ENCODE measurements at places on chromosomes 16 and 17.

GRCh38 chr16:50702725-50703124 lies 9.3 kb downstream of the NOD2 start:
- H3K4me3 ChIP-seq = no peak overlapping the region
- no peak for DNase-seq
- H3K36me3 ChIP-seq = peaks cover 20% of the 10 kb centered on the region
- no peak overlapping the region for H3K27ac ChIP-seq

DNA sequence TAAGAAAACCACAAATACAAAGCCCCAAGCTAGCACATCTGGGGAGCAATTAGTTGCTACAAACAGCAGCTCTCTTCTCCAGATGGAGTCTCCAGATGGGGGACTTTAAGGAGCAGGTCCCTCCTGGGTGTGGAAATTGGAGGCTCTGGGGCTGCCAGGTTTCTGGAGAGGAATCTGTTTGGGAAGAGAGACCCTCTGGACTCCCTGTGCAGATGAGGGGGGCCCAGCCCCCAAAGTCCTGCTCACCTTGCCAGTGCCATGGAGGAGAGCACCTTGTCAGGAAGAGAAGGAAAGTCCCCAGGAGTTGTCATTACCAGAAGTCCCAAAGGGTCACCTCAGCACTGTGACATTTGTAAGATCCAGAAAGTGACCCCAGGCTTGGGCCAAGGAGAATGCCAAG lies 14.8 kb downstream of the TEKT5 start:
- H3K36me3 ChIP-seq = no peaks in the 10 kb centered on the region
- no peak for DNase-seq
- H3K27me3 ChIP-seq = peaks cover 6% of the 10 kb centered on the region

- no peak for DNase-seq
- H3K27me3 ChIP-seq = no peaks in the 10 kb centered on the region
- H3K4me1 ChIP-seq = no peaks in the 10 kb centered on the region
Measured at GRCh38 chr16:79836144-79836543, 235.6 kb upstream of the MAF start.

- peaks cover 18% of the 10 kb centered on the region for H3K4me1 ChIP-seq
- H3K27me3 ChIP-seq = no peaks in the 10 kb centered on the region
- H3K4me3 ChIP-seq = no peak overlapping the region
- H3K36me3 ChIP-seq = peaks cover 19% of the 10 kb centered on the region
- no peak for DNase-seq
Measured at GRCh38 chr16:89431158-89431584, 59.2 kb downstream of the ANKRD11 start.

DNA sequence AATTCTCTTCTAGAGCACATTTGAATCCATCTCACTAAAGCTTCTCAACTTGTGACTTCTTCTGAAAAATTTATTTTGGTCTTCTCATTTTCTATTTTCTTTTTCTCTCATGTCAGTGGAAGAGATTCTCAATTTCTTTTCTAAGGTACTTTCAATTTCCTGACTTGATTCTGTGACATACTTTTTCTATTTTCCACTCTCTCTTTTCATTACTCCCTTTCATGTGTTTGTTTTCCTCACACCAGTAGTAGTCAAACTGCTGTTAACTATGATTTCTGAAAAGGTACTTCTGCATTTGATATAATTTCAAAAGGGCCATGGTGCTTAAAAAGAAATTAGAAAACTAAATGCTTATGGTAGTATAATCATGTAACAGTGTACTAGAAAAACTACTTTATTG lies 41.9 kb downstream of the NFAT5 start:
- H3K27me3 ChIP-seq = no peaks in the 10 kb centered on the region
- peaks cover 5% of the 10 kb centered on the region for H3K36me3 ChIP-seq
- peak overlapping the region; percentile 76 for H3K27ac ChIP-seq
- no peak for DNase-seq
- H3K4me1 ChIP-seq = peaks cover 21% of the 10 kb centered on the region

DNA sequence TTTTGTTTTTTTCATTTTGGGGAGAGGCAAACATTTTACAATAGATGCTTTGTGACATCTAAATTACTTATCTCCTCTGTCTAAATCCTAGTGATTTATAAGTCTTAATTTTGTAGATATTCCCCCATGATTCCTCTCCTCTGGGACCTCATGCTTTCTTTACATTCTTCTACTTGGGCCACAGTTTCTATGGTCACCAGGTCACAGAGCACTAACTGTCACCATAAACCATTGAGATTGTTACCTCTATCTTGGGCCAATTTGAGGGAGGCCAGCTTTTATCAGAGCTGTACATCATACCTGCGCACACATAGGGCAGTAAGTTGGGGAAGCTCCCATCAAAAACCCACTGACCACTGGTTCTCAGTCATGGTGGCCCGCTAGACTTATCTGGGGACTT lies 582.1 kb upstream of the SALL1 start:
- H3K27ac ChIP-seq = no peak overlapping the region
- DNase-seq = no peak
- no peaks in the 10 kb centered on the region for H3K27me3 ChIP-seq
- no peaks in the 10 kb centered on the region for H3K36me3 ChIP-seq

GRCh38 chr16:89363621-89364393 lies 126.6 kb downstream of the ANKRD11 start:
- H3K4me1 ChIP-seq = peaks cover 90% of the 10 kb centered on the region
- H3K27ac ChIP-seq = peak overlapping the region; percentile 78
- DNase-seq = peak; percentile 59

DNA sequence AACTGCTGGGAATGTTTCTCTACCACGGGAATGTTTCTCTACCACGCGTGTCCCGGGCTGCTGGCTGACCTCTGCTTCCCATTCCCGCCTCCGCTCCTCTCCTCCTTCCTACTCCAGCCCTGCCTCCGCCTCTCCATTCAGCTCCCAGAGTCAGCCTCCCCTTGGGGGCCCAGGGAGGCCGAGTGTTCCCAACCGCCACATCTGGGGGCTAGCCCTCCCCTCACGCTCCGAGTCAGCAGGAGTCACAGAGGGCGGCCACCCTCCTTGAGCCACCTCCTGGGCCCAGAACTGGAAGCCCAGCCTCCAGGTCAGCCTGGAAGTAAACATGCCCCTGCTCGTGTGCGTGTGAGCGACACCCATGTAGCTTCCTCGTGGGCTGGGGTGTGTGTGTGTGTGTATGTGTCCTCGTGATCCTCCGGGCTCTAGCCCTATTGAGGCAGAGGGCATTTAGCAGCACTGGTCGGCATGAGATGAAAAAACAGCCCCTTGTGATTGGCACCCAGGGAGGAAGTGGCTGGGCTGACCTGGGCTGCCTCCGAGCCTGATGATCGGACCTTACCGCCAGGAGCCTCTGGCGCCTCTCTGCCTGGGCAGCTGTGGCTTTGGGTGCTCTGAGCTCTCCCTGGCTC lies 7.3 kb downstream of the CYGB start:
- DNase-seq = no peak
- no peak overlapping the region for H3K27ac ChIP-seq
- peaks cover 15% of the 10 kb centered on the region for H3K4me1 ChIP-seq
- H3K36me3 ChIP-seq = no peaks in the 10 kb centered on the region

DNA sequence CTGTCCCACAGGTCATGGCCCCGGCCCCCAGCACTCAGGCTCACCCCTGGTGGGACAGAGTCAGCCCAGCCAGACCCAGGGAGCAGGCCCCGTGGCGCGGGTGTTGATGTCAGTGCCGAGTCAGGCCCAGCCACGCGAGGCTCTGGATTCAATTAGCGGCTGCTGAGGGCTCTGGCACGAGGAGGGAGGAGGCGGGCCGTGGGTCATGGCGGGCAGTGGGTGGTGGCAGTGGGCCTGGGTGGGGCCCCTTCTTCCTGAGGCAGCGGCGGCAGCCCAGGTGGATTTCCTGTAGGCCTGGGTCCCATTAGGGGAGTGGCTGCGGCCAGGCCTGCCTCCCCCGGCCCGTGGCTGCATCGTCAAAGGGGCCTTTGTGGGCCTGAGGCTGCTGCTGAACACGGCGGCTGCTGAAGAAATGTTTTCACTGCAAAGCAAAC lies 12.9 kb downstream of the VASN start:
- no peak for DNase-seq
- no peak overlapping the region for H3K4me3 ChIP-seq
- H3K36me3 ChIP-seq = peaks cover 19% of the 10 kb centered on the region
- no peaks in the 10 kb centered on the region for H3K27me3 ChIP-seq
- no peak overlapping the region for H3K27ac ChIP-seq
- H3K4me1 ChIP-seq = no peaks in the 10 kb centered on the region

DNA sequence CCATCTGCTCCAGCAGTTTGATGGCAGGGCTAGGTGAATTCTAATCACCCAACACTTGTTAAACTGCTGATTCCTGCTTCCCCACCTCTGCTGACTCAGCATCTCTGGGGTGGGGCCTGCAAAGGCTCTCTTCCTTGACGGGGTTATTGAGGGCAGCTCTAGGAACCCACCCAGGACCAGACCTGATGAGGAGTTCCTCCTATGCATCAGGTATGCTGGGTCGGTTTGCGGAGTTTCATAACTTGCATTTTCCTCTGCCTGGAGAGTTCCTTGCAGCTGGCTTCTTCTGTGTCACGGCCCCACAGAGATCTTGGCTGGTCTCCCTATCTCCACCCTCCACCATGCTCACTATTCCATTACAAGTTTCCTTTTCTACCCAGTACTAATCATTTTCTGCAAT lies 93.4 kb upstream of the CCL2 start:
- H3K4me3 ChIP-seq = no peak overlapping the region
- no peak overlapping the region for H3K27ac ChIP-seq
- no peaks in the 10 kb centered on the region for H3K36me3 ChIP-seq
- DNase-seq = no peak
- no peaks in the 10 kb centered on the region for H3K4me1 ChIP-seq

- no peak for DNase-seq
- H3K4me3 ChIP-seq = no peak overlapping the region
- H3K36me3 ChIP-seq = peaks cover 1% of the 10 kb centered on the region
- no peaks in the 10 kb centered on the region for H3K27me3 ChIP-seq
- no peaks in the 10 kb centered on the region for H3K4me1 ChIP-seq
Measured at GRCh38 chr17:13940858-13941665, 128.2 kb upstream of the COX10 start.

DNA sequence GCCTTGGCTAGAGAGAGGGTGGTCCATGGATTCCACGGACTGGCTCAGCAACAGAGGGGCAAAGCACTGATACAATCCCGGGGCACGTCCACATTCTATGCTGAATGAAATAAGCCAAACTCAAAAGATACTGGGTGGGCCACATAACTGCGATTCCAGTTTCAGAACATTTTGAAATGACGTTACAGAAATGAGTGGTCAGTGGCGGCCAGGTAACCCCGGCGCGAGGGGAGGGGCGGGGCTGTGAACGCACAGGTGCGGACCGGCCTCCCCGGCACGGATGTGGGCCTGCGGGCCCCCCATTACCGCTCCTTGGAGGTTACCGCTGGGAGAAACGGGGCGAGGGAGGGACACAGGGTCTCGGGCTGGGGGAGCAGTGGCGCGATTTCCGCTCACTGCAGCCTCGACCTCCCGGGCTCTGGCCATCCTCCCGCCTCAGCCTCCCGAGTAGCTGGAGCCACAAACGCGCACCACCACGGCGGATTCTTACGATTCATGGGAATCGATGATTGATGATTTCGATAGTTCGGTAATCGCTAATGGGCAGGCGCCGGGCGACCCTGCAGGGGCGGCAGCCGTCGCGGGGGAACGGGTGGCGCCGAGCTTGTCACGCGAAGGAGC lies 559 bp downstream of the MVD start:
- H3K36me3 ChIP-seq = peaks cover 8% of the 10 kb centered on the region
- peak overlapping the region; percentile 89 for H3K4me3 ChIP-seq
- peaks cover 30% of the 10 kb centered on the region for H3K4me1 ChIP-seq
- DNase-seq = peak; percentile 52
- peaks cover 4% of the 10 kb centered on the region for H3K27me3 ChIP-seq

DNA sequence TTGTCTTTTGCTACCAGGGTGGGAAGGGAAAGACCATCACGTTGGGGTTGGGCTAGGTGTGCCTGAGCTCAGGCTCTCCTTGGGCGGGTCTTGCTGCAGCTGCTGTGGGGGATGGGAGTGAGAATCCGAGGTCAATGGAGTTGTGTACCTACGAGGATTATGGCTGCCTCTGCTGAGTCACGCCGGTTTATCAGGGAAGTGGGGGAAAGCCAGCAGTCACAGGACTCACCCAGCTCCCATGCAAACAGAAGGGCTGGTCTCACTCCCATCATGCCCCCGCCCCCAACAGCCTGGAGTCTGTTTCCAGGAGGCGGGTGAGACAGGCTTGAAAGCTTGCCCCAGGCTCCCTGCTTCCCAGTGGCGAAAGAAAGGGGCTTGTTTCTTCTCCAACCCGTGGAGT lies 1259.0 kb upstream of the GOT2 start:
- H3K36me3 ChIP-seq = no peaks in the 10 kb centered on the region
- H3K27ac ChIP-seq = no peak overlapping the region

GRCh38 chr16:84581158-84581557 lies 36.7 kb downstream of the COTL1 start:
- H3K4me1 ChIP-seq = peaks cover 57% of the 10 kb centered on the region
- peaks cover 62% of the 10 kb centered on the region for H3K36me3 ChIP-seq
- H3K27ac ChIP-seq = no peak overlapping the region
- H3K27me3 ChIP-seq = no peaks in the 10 kb centered on the region
- H3K4me3 ChIP-seq = no peak overlapping the region

GRCh38 chr16:85470873-85471272 lies 142.2 kb upstream of the GSE1 start:
- H3K36me3 ChIP-seq = no peaks in the 10 kb centered on the region
- DNase-seq = no peak
- H3K27me3 ChIP-seq = peaks cover 27% of the 10 kb centered on the region
- H3K27ac ChIP-seq = no peak overlapping the region

DNA sequence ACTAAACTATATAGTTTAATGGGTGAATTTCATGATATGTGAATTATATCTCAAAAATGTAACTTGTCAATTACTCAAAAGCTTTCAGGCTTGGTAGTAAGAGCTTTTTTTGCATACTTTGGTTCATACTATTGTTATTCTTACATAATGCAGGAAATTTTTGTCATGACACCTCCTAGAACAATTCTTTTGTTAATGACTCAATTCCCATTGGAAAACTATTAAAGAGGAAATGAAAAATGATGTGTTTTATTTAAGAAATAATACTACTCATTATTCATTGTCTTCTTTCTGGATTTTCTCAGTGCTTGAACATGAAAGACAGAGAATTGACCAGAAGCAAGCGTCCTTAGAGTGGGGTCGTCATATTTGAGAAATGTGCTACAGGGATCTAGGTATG lies 196.4 kb upstream of the KCNJ16 start:
- H3K4me3 ChIP-seq = no peak overlapping the region
- DNase-seq = no peak
- no peaks in the 10 kb centered on the region for H3K27me3 ChIP-seq
- H3K27ac ChIP-seq = no peak overlapping the region

- H3K36me3 ChIP-seq = no peaks in the 10 kb centered on the region
- H3K27ac ChIP-seq = no peak overlapping the region
- H3K27me3 ChIP-seq = no peaks in the 10 kb centered on the region
- no peak for DNase-seq
Measured at GRCh38 chr16:76292218-76292617, 15.0 kb downstream of the CNTNAP4 start.

GRCh38 chr16:9867176-9867575 lies 315.1 kb downstream of the GRIN2A start:
- no peak for DNase-seq
- H3K27ac ChIP-seq = no peak overlapping the region
- H3K4me1 ChIP-seq = no peaks in the 10 kb centered on the region
- H3K27me3 ChIP-seq = no peaks in the 10 kb centered on the region
- H3K36me3 ChIP-seq = no peaks in the 10 kb centered on the region
- H3K4me3 ChIP-seq = no peak overlapping the region
